ENCODE measurements at places on chromosomes 7 and 10.

DNA sequence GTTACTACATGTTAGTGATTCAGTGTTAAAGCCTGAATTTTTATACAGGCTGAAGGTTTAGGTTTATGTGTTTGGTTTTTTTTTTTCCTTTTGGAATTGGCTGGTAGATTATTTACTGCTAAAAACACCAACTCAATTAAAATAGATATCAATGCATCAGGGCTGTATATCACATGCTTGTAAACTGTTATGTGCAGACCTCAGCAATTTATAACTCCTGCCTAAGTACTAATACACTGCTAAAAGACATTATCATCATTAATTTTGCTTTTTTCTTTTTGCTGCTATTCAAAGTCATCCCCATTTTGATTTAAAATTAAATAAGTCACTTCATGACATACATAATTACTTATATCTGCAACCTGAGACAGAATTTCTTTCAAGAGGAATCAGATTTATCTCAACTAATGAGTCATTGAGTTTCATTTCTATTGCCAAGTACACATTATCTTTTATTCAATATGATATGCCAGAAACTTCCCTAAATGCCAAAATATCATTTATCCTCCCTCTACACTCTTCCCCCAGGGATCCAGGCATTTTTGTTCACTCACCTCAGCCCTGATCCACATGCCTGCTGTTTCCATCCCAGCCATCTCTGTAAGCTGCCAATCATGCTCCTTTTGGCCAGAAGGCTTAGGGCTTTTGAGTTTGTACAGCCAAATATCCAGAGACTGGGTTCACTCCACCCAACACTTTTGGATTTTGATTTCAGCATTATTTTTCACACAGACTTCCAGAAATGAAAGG lies 98.5 kb downstream of the POLR1F start:
- no peak for DNase-seq

DNA sequence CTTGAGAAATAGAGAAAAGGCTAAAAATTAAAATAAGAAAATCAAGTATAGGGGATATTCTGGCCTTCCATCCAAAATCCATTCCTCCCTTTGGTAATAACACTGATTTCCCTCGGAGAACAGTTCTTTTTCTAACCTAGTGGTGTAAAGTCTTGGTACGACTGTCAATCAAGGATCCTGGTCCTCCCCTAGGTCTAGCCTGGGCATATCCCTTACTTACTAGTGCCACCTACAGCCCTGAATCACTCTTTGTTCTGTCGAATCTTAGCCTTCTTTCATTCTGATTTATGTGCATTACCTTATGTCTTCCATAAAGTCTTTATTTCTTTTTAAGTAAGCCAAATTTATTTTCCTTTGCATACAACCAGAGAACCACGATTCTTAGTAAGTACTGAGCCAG lies 298.7 kb upstream of the LRRTM3 start:
- peak; percentile 41 for DNase-seq

DNA sequence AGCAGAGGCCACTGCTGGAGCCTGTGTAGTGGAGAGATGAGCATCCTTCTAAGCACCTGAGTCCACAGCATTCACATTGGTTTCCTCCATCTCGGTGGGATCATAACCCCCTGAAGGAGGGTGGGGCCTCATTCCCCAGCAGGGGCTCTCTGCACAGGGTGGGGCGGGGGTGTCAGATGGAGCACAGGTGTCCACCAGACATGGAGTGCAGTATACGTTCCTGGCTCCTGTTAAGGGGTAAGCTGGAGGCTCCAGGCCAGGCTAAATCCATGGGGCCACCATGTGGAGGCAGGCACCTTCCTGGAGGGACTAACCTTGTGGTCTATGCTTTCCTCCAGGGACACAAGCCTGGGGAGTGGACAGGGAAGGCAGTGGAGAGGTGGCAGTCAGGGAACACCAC lies 252.6 kb downstream of the GRID1 start:
- DNase-seq = no peak

- no peak for DNase-seq
Measured at GRCh38 chr10:35855155-35855947, 213.3 kb upstream of the FZD8 start.

DNA sequence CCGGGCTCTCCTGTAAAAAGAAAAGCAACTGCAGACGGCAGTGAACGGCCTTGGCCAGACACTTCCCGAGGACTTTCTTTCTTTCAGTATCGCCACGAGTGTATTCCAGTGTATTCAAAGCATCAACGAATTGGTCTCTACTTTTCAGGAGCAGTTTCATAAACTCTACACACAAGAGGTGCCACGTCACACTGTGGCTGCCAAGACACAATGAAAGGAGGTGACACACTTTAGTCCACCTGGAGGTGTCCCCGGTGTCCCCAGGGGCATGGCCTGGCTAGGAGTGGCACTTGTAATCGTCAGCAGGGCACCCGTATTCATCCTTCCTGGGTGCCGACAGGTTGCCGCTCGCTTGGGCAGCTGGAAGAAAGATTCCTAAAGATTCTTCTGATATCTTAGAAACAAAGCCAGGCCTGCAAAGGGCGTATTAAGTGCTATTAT lies 5.0 kb downstream of the TNS3 start:
- no peak for DNase-seq

- no peak for DNase-seq
Measured at GRCh38 chr7:101146-102046, 91.0 kb upstream of the FAM20C start.

GRCh38 chr10:92897916-92898315 lies 49.6 kb downstream of the EXOC6 start:
- DNase-seq = no peak

GRCh38 chr7:29806208-29806994 lies at the start of gene WIPF3:
WIPF3 (plus strand) TSS chr7:29806508; CDS start chr7:29834725, 28,217 bp downstream.
- DNase-seq = no peak

GRCh38 chr10:76735866-76736265 lies 901.7 kb downstream of the KCNMA1 start:
- DNase-seq = no peak

DNA sequence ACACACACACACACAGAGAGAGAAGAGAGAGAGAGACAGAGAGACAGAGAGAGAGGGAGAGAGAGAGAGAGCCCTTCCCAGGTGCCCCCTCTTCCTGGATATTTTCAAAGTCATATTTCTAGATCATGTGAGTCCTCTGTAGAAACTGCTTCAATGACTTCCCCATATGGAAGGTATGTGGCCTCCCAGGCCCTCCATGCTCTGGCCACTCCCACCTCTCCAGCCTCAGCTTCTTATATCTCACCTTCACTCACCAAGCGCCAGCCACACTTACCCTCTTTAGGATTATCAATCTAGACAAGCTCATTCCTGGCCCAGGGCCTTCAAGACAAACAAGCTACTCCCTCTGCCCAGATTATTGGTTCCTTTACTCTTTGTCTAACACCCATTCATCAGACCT lies 259.7 kb downstream of the MTERF1 start:
- no peak for DNase-seq

DNA sequence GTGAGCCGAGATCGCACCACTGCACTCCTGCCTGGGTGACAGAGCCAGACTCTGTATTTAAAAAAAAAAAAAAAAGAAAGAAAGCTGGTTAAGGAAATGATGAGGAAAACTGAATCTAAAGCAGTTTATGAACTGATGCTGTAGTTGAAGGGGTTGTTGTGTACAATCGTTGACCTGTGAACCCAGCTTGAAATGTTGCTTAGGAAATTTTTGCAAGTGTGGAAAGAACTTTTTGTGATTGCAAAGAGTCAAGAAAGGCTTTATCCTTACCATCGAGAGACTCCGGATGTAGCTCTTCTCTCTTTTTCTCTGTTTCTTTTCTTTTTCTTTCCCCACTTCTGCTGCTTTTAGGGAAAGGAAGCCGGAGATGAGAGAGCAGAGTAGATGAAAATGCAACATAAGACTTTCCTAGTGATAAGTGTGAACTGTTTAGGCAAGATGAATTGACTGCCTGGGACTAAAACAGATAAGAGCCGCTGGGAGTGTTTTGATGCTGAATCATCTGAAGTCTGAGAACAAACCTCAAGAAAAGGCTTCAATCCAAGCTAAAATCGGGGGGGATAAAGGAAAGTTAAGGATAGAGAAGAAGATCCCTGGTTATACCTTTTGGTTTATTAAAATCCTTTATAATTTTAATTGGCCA lies 69.0 kb downstream of the TAF3 start:
- no peak for DNase-seq

- no peak for DNase-seq
Measured at GRCh38 chr10:118662228-118663035, 67.0 kb upstream of the PRLHR start.

- no peak for DNase-seq
Measured at GRCh38 chr7:129009437-129009836, 45.5 kb downstream of the TNPO3 start.

DNA sequence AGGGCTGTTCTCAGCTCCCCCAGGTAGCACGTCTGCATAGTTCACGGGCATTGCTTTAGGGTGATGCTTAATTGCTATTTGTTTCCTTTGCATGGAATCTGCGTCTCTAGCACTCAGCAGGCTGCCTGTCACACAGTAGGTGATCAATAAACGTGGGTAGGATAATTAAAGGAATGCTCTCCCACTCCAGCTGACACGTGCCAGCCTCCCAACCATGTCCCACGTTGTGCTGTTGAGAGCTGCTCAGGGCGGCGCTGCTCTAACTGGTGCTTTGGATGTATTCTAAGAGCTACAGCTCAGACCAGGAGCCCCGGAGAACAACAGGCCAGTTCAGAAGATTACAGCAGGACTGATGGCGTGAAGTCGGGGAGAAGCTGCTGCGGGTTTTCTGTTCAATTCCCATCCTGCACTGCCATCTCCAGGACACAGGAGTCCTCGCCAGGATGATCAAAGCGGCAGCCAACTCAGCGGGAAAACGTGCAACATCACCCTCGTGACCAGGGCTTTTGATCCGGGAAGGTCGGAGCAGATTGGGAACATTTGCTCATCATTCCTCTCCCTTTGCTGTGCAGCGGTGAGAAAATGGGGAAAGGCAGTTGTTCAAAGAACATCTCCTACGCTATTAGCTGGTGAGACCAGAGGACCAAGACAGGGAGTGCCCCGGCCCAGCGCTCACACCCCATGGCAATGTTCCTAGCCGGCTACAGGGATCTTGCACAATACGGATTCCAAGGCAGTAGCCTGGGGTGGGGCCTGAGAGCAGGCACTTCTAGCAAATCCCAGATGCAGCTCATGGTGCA lies 50.5 kb upstream of the FOXK1 start:
- DNase-seq = no peak

DNA sequence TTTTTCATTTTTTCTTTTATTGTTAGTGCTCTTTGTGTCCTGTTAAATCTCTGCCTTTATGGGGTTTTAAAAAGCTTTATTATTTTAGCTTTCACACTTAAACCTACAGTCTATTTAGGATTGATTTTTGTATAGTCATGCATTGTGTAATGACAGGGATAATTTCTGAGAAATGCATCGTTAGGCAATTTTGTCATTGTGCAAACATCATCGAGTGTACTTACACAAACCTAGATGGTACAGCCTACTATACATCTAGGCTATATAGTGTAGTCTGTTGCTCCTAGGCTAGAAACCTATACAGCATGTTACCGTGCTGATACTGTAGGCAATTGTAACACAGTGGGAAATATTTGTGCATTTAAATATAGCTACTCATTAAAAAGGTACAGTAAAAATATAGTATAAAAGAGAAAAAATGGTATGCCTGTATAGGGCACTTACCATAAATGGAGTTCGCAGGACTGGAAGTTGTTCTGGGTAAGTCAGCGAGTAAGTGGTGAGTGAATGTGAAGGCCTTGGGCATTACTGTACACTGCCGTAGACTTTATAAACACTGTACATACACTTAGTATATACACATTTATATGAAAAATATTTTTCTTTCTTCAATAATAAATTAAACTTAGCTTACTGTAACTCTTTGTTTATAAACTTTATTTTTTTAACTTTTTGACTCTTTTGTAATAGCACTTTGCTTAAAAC lies 16.0 kb downstream of the UBE2D1 start:
- peak; percentile 74 for DNase-seq

GRCh38 chr7:1802899-1803298 lies 132.8 kb downstream of the ELFN1 start:
- no peak for DNase-seq

- no peak for DNase-seq
Measured at GRCh38 chr7:27345164-27345887, 102.7 kb downstream of the EVX1 start.

- DNase-seq = no peak
Measured at GRCh38 chr10:95273393-95274312, 17.1 kb downstream of the PDLIM1 start.

- DNase-seq = no peak
Measured at GRCh38 chr10:45438466-45439090, 64.6 kb downstream of the ALOX5 start.

- DNase-seq = no peak
Measured at GRCh38 chr10:100826661-100826982, 81.2 kb downstream of the PAX2 start.

DNA sequence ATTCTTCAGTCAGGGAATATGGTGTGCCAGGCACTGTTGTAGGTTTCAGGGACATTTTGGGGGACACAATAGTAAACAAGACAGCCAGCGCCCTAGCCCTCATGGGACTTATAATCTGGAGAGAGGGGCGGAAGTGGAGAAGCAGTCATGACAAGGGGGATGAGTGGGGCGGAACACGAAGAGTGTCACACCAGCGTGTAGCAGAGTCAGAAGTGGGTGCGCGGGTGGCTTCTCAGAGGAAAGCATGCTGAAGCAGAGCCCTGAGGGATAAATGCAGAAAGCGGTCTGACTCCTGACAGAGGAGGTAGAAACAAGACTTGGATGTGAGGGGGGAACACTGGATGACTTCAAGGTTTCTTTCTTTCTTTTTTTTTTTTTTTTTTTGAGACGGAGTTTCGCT lies 160.3 kb upstream of the LYZL2 start:
- DNase-seq = no peak

GRCh38 chr10:57119684-57120083 lies 758.6 kb upstream of the ZWINT start:
- DNase-seq = no peak

GRCh38 chr7:16648551-16648950 lies 2.6 kb downstream of the BZW2 start:
- no peak for DNase-seq

DNA sequence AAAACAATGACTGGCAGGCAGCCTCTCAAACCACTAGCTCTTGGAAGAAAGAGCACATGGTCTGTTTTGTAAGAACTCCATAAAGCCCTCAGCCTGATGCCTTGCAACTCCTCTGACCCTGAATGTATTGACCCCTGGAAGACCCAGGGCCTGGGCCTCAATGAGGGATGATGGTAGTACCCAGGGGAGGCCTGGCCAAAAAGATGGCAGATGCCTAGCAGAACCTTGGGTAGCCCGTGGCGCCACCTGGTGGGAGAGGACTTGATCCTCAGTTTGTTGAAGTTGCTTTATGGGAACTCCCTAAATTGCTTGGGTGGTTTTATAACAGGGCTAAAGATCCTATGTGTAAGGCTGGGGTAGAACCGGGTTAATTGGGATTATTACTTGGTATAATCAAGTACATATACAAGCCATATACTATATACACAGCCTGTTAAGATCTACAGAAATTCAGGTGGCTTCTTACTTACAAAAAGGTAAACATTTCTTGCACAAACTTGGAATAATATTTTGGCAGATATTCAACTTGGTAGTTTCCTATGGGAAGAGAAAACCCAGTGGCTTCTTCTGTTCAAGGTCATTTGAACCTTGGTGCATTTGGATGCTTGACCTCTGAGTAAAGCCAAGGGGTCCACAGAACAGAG lies 95.8 kb upstream of the CACUL1 start:
- peak; percentile 27 for DNase-seq

- no peak for DNase-seq
Measured at GRCh38 chr7:79268730-79269129, 184.7 kb downstream of the MAGI2 start.

GRCh38 chr10:20040012-20040411 lies 223.8 kb downstream of the PLXDC2 start:
- DNase-seq = no peak

Measured in AML-193 (cell line).